ENCODE measurements at places on chromosomes 7 and 10. TPM values are rescaled to one million over a fixed set of nuclear protein-coding genes. Genes with fewer than 3 reads are reported as not detected.

The NODAL gene
- total RNA-seq: not detected

The SPDYE16 gene
- total RNA-seq: not detected

The KLLN gene
- total RNA-seq: 0.08 TPM

The MEIG1 gene
- not detected for total RNA-seq

Measured in SK-MEL-5 (cell line).